ENCODE measurements at places on chromosomes 1 and 21. TPM values are rescaled to one million over a fixed set of nuclear protein-coding genes. Genes with fewer than 3 reads are reported as not detected.

The TCHHL1 gene
- not detected for total RNA-seq

DNA sequence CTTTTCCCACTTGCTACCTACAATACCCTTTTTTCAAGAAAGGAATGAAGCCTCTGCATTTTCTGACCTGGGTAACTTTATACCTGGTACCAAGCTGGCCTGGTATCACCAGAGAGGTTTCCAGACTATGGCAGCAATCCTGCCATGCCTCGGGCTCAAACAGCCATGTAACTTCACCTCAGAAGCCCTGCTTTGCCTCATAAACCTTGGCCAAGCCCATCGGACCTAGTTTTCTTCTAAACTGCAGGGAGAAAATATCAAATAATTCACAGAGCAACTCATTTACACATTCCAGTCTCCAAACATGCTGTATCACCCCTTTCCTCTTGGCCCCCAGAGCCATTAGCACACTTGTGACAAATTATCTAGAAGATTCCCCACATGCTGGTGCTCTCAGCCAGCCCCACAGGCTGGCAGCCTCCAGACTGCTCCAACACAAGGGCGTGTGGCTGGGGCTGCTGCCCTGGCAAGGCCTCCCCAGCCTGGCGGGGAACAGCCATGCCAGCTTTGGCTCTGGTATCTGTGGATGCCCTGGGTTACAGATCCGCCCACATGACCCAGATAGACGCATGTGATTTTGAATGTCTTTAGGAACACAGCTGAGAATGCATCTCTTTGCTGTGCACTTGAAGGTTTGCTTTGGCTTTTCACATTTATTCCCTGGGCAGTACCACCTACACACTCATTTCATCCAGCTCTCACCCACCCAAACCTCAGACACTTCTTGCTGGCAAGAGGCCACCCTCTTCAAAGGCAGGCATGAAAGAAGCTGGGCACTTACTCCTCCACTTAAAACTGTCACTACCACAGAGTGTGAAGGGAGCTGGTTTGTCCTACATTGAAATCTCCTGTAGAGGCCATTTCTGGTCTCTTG lies 70.0 kb upstream of the BCAR3 start:
- no peak overlapping the region for H3K4me3 ChIP-seq
- H3K36me3 ChIP-seq: no peaks in the 10 kb centered on the region
- H3K4me1 ChIP-seq: peaks cover 4% of the 10 kb centered on the region
- no peaks in the 10 kb centered on the region for H3K27me3 ChIP-seq

GRCh38 chr1:41812051-41812450 lies 106.7 kb downstream of the HIVEP3 start:
- no peaks in the 10 kb centered on the region for H3K36me3 ChIP-seq
- H3K4me3 ChIP-seq: no peak overlapping the region
- H3K4me1 ChIP-seq: no peaks in the 10 kb centered on the region

GRCh38 chr21:28090546-28090945 lies 902.1 kb downstream of the LTN1 start:
- DNase-seq: no peak
- no peak overlapping the region for H3K27ac ChIP-seq

DNA sequence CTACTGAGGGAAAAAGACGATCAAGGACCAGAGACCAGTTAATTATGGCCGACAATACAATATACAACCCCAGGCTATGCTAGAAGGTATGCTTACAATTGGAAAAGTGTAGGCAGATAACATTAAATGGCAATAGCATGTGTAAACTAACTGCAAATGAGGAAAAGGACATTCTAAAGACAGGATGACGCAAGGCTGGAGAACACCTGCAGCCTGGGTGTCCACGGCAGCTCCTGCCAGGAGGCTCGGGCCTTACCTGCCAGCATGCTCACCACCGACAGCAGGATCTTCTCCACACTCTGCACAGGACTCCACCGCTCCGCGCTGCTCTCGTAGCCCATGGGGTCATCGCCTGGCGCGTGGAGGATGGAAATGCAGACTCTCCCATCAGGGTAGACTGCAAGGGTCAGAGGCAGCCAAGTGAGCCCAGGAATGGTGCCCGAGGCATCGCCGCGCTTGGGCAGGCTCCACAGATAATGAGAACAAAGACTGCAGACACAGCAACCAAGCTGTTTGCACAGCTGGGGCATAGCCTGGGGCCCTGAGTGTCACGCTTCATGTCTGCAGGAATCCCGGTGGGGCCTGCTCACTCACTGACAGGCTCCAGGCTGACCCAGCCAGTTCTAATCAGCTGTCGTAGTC lies 28.2 kb downstream of the UBE2G2 start:
- H3K4me1 ChIP-seq: no peaks in the 10 kb centered on the region
- no peak overlapping the region for H3K27ac ChIP-seq
- peaks cover 4% of the 10 kb centered on the region for H3K36me3 ChIP-seq
- no peak for DNase-seq

The C1QB gene
- 225 TPM for total RNA-seq

DNA sequence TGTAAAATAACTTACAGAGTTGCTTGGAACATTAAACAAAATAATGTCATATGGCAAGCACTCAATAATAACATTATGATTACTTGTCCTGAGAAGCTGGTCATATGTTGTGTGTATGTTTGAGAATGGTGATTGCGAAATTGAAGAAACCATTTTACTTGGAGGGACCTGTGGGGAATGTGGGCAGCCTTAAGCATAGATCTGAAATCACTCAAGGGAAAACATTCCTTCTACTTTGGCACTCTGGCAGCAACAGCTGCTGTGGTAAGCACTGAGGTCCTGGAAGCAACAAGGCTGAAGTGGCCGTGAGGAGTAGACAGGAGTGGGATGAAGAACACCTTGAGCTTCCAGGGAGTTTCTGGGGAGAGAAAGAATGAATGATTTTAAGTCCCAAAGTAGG lies 165.4 kb upstream of the ADAMTS5 start:
- H3K27me3 ChIP-seq: no peaks in the 10 kb centered on the region
- no peak overlapping the region for H3K4me3 ChIP-seq
- H3K27ac ChIP-seq: no peak overlapping the region
- H3K4me1 ChIP-seq: peaks cover 2% of the 10 kb centered on the region
- no peak for DNase-seq

- no peak overlapping the region for H3K27ac ChIP-seq
- H3K27me3 ChIP-seq: no peaks in the 10 kb centered on the region
- H3K4me3 ChIP-seq: no peak overlapping the region
- H3K4me1 ChIP-seq: peaks cover 1% of the 10 kb centered on the region
These were observed 10.2 kb downstream of the SMAP2 start for GRCh38 chr1:40383488-40384412.

The CORT gene
- total RNA-seq: 0.33 TPM

The OLIG2 gene
- not detected for total RNA-seq

GRCh38 chr1:84236256-84236655 lies 65.3 kb upstream of the SAMD13 start:
- DNase-seq: no peak
- no peak overlapping the region for H3K4me3 ChIP-seq
- no peaks in the 10 kb centered on the region for H3K4me1 ChIP-seq
- H3K27me3 ChIP-seq: no peaks in the 10 kb centered on the region

The GBP5 gene
- 7.9 TPM for total RNA-seq

- no peak for DNase-seq
- H3K27ac ChIP-seq: no peak overlapping the region
- no peak overlapping the region for H3K4me3 ChIP-seq
- H3K27me3 ChIP-seq: no peaks in the 10 kb centered on the region
- H3K4me1 ChIP-seq: no peaks in the 10 kb centered on the region
These were observed 78.3 kb upstream of the KCNK2 start for GRCh38 chr1:215004121-215004827.

The DNAJC28 gene
- 1.2 TPM for total RNA-seq

The CLDN17 gene
- not detected for total RNA-seq

The RORC gene
- total RNA-seq: not detected

- no peak overlapping the region for H3K4me3 ChIP-seq
- no peak overlapping the region for H3K27ac ChIP-seq
- no peak for DNase-seq
- no peaks in the 10 kb centered on the region for H3K36me3 ChIP-seq
- no peaks in the 10 kb centered on the region for H3K27me3 ChIP-seq
These were observed 24.6 kb upstream of the KIF1B start for GRCh38 chr1:10185759-10186158.

The FCRL5 gene
- 0.84 TPM for total RNA-seq

GRCh38 chr1:15353839-15354579 lies 55.7 kb upstream of the EFHD2 start:
- DNase-seq: no peak
- H3K27ac ChIP-seq: no peak overlapping the region

DNA sequence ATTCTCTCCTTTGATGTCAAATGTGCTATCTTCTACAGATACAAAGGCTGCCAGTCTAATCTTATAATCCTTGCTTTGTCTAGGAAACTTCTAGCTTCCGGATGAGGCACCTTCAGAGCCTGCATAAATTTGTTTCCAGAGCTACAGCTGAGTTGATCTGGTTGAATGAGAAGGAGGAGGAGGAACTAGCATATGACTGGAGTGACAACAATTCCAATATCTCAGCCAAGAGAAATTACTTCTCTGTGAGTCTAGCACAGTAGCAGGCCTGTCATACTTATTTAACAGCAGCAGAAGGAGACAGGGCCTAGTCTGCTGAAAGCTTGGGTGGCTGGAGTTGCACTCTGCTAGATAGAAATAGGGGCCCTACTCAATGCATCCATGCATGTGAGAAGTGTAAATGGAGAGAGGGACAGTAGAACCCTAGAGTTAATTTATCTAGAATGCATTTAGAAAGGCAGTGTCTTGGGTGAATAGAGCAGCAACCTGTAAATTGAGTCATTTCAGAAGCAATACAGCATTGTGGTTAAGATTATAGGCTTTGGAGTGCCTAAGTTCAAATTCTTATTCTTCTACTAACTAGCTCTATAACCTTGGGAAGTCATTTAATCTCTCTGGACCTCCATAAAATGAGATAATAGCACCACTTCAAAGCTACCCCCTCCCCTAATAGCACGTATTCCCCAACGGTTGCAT lies 89.0 kb downstream of the MACF1 start:
- no peak overlapping the region for H3K27ac ChIP-seq
- peaks cover 15% of the 10 kb centered on the region for H3K36me3 ChIP-seq
- no peak overlapping the region for H3K4me3 ChIP-seq
- no peak for DNase-seq

- no peaks in the 10 kb centered on the region for H3K36me3 ChIP-seq
- H3K4me1 ChIP-seq: no peaks in the 10 kb centered on the region
- no peaks in the 10 kb centered on the region for H3K27me3 ChIP-seq
- H3K27ac ChIP-seq: no peak overlapping the region
- H3K4me3 ChIP-seq: no peak overlapping the region
- no peak for DNase-seq
These were observed 957 bp downstream of the CAPN9 start for GRCh38 chr1:230747890-230748800.

- no peak overlapping the region for H3K27ac ChIP-seq
- H3K4me1 ChIP-seq: no peaks in the 10 kb centered on the region
- H3K27me3 ChIP-seq: no peaks in the 10 kb centered on the region
- no peak for DNase-seq
These were observed 221.1 kb upstream of the PBX1 start for GRCh38 chr1:164337885-164338284.

Measured in aorta (tissue), 5 donors.